Activated CD8-positive, alpha-beta T cell treated with anti-CD3 and anti-CD28 coated beads for 36 hours (primary cell): ENCODE measurements at places on chromosomes 5 and 9. TPM values are rescaled to one million over a fixed set of nuclear protein-coding genes. Genes with fewer than 3 reads are reported as not detected.

- H3K27ac ChIP-seq = no peak overlapping the region
- H3K4me3 ChIP-seq = no peak overlapping the region
- no peaks in the 10 kb centered on the region for H3K27me3 ChIP-seq
- no peaks in the 10 kb centered on the region for H3K36me3 ChIP-seq
- H3K4me1 ChIP-seq = no peaks in the 10 kb centered on the region
- no peak for DNase-seq
Observed at GRCh38 chr9:37342895-37343294, 79.6 kb upstream of the GRHPR start.

- DNase-seq = no peak
- H3K4me3 ChIP-seq = no peak overlapping the region
- peaks cover 2% of the 10 kb centered on the region for H3K36me3 ChIP-seq
- H3K4me1 ChIP-seq = peaks cover 44% of the 10 kb centered on the region
- H3K27ac ChIP-seq = peak overlapping the region; percentile 31
Observed at GRCh38 chr5:52748590-52748989, 39.1 kb upstream of the ITGA1 start.

- no peak overlapping the region for H3K4me3 ChIP-seq
- no peak overlapping the region for H3K27ac ChIP-seq
- no peak for DNase-seq
- H3K36me3 ChIP-seq = no peaks in the 10 kb centered on the region
Observed at GRCh38 chr9:26237256-26237655, 559.0 kb upstream of the TUSC1 start.

The ANKRD34B gene
- not detected for total RNA-seq

The LIX1 gene
- total RNA-seq = not detected

The CCNB1 gene
- total RNA-seq = 167 TPM

GRCh38 chr5:177526791-177527190 is 10.0 kb upstream of the DDX41 start:
- H3K36me3 ChIP-seq = peaks cover 5% of the 10 kb centered on the region
- H3K4me1 ChIP-seq = peaks cover under 1% of the 10 kb centered on the region
- H3K4me3 ChIP-seq = no peak overlapping the region
- no peaks in the 10 kb centered on the region for H3K27me3 ChIP-seq
- no peak overlapping the region for H3K27ac ChIP-seq

- no peak for DNase-seq
- H3K4me1 ChIP-seq = peaks cover 43% of the 10 kb centered on the region
- no peaks in the 10 kb centered on the region for H3K27me3 ChIP-seq
- H3K4me3 ChIP-seq = no peak overlapping the region
- no peak overlapping the region for H3K27ac ChIP-seq
- H3K36me3 ChIP-seq = peaks cover 19% of the 10 kb centered on the region
Observed at GRCh38 chr9:91187965-91188344, 173.8 kb downstream of the AUH start.

DNA sequence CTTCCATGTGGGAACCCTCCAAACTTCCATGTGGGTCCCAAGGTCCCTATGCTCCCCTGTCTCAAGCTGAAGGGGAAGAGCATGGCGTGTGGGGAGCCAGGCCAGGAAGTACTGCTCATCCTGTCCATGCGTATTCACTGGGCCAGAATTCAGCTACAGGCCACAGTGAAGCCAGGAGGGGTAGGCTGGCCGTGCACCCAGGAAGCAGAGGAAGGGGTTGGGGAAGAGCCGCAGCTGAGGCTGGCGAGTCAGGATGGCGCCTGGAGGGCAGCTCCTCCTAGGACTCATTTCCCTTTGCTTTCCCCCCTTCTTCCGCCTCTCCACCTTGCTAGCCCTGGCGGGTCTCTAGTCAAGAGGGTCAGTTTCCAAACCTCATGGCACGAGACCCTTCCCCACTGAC is 57.4 kb downstream of the ROPN1L start:
- H3K36me3 ChIP-seq = no peaks in the 10 kb centered on the region
- no peak overlapping the region for H3K4me3 ChIP-seq
- no peaks in the 10 kb centered on the region for H3K27me3 ChIP-seq
- H3K4me1 ChIP-seq = no peaks in the 10 kb centered on the region
- H3K27ac ChIP-seq = no peak overlapping the region

DNA sequence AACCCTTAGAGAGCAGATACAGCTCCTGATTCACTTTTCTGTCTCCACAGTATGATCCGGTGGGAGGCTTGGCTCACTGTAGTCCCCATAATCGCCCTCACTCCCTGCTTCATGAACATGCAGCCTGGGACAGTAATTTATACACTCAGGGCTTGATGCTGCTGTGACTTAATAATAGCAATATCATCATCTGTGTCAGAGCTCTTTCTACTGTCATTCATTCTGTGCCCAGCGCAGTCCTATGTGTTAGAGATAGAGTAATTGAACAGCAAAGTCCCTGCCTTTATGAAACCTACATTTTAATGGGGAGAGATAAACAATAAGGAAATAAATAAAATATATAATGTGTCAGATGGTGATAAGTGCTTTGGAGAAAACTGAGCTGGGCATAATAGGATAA is 2.8 kb upstream of the HEMGN start:
- H3K27me3 ChIP-seq = no peaks in the 10 kb centered on the region
- H3K27ac ChIP-seq = no peak overlapping the region
- DNase-seq = no peak
- H3K4me1 ChIP-seq = peaks cover 22% of the 10 kb centered on the region

The DRD1 gene
- total RNA-seq = not detected

- H3K27me3 ChIP-seq = no peaks in the 10 kb centered on the region
- H3K4me3 ChIP-seq = no peak overlapping the region
- no peaks in the 10 kb centered on the region for H3K4me1 ChIP-seq
- DNase-seq = no peak
- H3K27ac ChIP-seq = no peak overlapping the region
- H3K36me3 ChIP-seq = peaks cover 21% of the 10 kb centered on the region
Observed at GRCh38 chr5:82077496-82077895, 105.7 kb downstream of the ATG10 start.

DNA sequence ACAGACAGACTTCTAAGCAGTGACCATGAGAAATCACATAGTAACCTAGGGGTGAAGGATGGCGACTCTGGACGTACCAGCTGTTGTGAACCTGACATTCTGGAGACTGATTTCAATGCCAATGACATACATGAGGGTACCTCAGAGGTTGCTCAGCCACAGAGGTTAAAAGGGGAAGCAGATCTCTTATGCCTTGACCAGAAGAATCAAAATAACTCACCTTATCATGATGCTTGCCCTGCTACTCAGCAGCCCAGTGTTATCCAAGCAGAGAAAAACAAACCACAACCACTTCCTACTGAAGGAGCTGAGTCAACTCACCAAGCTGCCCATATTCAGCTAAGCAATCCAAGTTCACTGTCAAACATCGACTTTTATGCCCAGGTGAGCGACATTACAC is 38.0 kb upstream of the CCDC152 start:
- H3K4me1 ChIP-seq = peaks cover 16% of the 10 kb centered on the region
- no peaks in the 10 kb centered on the region for H3K36me3 ChIP-seq
- H3K27ac ChIP-seq = no peak overlapping the region
- H3K27me3 ChIP-seq = peaks cover 16% of the 10 kb centered on the region
- no peak overlapping the region for H3K4me3 ChIP-seq

DNA sequence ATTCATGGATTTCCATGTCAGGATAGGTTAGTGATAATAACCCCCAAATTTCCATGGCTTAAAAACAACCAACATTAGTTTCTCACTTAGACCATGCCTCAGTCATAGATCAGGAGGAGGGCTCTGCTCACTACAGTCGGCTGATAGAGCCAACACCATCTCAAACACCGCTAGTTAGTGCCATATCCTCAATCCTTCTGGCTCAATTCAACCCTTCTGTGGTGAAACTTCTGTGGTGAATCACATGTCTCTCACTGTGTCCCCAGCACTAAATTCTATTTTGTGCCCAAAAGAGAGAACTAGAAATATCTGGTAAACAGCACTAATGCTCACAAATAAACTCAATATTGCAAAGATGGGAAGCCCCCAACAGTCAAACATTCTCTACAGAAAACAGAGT is 21.1 kb downstream of the ECPAS start:
- no peak overlapping the region for H3K27ac ChIP-seq
- H3K36me3 ChIP-seq = peaks cover 29% of the 10 kb centered on the region
- H3K27me3 ChIP-seq = no peaks in the 10 kb centered on the region

The LCN15 gene
- not detected for total RNA-seq

- peaks cover under 1% of the 10 kb centered on the region for H3K27me3 ChIP-seq
- no peaks in the 10 kb centered on the region for H3K4me1 ChIP-seq
- H3K4me3 ChIP-seq = no peak overlapping the region
- no peak overlapping the region for H3K27ac ChIP-seq
- no peaks in the 10 kb centered on the region for H3K36me3 ChIP-seq
Observed at GRCh38 chr5:169146158-169146557, 154.8 kb downstream of the SLIT3 start.

The PCDHGA4 gene
- not detected for total RNA-seq

The GLRA1 gene
- not detected for total RNA-seq

The LCN9 gene
- not detected for total RNA-seq

The MATR3 gene
- 209 TPM for total RNA-seq

- no peak overlapping the region for H3K4me3 ChIP-seq
Observed at GRCh38 chr5:115713408-115713807, 87.6 kb upstream of the TMED7 start.
